ENCODE measurements at places on chromosomes 2 and 18.

DNA sequence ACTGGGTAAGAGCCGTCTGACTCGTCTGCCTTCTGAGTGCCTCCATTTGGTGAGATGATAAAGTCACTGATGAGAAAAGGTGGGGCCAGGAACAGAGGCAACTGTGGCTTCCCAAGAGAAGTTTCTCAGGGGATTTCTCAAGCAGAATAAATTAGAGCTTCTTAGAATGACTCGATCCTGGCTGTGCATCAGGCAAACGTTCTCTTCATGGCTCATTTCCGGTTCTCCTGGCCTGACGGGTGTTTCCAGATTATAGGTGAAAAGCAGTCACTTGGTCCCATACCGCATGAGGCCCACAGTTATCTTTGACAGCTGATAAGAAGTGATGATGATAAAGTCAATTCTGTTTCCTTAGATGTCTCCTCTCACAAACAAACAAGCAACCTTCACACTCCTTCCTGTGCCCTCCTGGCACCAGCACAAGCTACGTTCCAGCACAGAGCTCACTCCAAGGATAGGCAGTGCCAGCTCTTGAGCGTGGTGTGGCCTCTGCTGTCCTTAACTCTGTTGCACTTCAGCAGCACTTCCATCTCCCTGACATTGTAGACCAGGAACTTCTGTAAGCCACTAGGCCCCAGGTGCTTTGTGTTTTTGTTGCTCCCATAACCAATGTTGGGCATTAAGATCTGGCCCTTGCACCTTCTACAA lies 37.8 kb upstream of the KCNF1 start:
- no peak for DNase-seq

DNA sequence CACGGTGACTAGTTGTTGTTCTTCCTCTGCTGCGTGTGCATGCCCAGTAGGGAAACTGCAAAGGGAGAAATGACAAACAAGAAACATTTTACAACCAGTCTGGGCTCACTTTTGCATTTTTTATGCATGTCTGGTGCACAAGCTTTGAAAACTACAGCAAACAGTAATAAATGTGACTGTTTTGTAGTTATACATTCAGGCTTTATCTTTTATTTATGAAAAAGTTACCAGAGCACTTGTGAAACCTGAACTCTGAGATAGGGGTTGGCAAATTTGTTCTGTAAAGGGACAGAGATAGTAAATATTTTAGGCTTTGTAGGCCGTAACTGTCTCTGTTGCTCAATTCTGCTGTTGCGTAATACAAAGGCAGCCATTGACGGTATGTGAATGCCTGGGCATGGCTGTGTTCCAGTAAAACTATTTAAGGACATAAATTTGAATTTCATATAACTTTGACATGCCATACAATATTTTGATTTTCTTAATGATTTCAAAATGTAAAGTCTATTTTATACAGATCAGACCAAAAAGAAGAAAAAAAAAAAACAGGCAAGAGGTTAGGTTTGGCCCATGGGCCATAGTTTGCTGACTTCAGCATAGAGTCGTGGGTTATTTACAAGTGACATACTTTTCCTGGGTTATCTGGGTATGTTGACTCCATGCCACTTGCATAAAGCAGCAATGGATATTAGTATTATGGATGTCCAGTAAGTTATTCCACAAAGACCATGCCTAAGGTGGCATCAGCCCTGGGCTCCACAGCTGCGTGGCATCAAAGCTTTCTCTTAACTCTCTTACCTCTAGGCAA lies 53.6 kb upstream of the EML6 start:
- DNase-seq: no peak

DNA sequence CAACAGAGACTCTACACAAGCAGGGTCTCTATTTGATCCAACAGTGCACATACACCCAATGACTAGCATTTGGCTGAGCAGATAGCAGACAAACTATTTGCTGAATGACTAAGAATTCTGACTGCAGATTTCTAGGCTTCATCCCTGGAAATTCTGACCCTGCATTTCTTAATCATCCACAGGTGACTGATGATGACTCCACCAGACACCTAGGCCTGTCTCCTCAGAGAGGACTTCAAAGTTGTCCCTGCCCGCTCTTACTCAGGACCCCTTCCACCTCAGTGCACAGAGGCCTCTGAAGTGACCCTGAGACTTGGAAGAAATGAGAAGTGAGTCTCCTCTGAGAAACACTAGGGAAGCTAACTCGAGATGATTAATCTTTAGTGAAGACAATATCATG lies 51.3 kb downstream of the SEPTIN10 start:
- no peak for DNase-seq

DNA sequence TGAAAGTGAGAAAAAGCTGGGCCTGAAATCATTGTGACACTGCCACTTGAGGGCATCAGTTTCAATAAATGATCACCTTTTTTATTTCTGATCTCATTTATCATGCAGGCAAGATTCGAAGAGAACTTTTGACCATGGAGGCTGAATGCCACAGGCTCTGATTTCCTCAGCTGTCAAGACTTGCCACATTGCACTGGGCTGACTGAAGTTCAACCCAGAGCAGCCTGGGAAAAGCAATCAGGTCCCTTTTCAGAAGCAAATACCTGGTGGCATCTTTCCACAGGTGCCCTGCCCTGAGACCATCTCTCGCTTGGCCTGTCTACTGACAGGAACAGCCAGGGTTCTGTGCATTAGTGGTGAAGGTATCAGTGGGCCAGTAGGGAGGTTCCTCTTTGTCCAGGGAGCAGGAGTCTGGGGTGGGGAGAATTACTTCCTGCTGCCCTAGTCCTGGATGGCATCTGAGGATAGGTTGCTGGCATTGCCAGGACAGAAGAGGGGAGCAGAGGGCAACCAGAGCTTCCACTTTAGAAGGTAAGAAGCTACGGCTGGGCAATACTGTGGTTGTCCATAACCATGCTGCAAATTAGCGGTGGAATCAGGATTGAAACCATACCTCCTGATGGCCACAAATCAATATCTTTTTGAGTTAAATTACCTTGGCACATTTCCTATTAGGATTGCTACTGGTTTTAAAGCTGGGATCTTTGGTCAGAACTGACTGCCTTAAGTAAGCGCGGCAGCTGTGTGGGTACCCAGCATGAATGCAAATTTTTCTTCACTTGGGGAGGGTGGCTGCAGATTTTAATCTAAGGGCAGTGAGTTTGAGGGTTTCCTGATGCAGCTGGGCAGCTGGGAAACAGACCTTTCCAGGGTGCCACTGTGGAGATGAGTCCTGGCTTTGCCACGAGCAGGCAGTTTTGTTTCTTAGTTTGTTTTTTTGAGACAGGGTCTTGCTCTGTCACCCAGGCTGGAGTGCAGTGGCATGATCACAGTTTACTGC lies 394.5 kb downstream of the ALK start:
- DNase-seq: no peak

GRCh38 chr18:45232061-45232460 lies 383.2 kb upstream of the SLC14A2 start:
- no peak for DNase-seq

DNA sequence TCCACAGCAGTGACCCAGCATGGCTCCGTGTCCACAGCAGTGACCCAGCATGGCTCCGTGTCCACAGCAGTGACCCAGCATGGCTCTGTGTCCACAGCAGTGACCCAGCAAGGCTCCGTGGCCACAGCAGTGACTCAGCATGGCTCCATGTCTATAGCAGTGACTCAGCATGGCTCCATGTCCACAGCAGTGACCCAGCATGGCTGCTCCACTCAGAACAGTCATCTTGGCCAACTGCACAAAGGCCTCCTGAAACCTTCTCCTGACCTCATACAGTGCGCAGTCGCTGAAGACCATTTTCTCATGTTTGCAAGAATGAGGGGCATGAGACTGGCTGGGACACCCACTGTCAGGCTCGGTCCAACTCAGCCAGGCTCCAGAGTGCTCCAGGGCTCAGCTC lies 333.4 kb upstream of the RAB6C start:
- no peak for DNase-seq

DNA sequence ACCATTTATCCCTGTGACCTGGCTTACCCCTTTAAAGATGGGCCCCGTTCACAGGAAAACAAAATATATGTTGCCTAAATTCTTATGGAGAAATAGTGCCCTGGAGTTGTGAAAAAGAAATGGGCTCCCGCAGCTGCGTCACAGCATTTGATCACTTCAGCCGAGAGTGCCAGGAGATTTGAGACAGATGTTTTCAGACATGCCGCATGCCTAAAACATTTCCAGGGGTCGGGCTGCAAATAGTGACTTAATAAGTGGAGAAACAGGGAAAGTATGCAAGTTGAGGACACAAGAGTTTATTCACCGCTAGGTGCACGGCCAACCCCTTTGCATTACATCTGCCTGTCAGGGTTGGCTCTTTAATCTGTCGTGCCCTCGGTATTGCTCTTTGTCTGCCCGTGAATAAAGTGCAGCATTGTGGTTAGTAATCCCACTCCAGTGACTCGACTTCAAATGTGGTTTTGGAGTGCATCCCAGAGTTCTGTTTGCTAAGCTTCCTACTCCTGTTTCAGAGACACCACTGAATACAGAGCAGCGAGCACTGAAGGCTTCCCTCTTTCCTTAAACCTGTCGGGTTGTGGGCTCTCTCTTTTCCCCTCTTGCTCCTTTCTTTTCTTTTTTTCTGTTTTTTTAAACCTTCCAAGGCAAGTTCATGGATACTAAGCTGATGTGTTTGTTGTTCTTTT lies 187.5 kb downstream of the LTBP1 start:
- no peak for DNase-seq

DNA sequence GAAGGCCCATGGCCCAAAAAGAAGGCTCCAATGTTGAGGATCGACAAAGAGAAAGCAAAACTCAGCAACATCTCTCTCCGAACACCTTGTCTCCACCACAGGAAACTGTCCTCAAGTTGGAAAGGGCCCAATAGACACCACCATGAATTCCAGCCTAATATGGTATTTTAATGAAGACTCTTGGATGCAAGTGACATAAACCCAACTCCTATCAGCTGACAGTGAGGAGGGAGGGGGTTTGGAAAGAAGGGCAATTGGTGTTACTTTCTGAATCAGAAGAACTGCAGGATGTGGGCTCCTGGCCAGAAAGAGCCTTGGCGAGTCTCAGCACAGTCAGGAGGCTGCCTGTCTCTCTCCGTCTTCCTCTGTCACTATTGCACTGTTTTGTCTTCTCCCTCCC lies 40.3 kb upstream of the SIGLEC15 start:
- DNase-seq: no peak

GRCh38 chr2:196278491-196278911 lies 107.1 kb upstream of the STK17B start:
- DNase-seq: no peak

DNA sequence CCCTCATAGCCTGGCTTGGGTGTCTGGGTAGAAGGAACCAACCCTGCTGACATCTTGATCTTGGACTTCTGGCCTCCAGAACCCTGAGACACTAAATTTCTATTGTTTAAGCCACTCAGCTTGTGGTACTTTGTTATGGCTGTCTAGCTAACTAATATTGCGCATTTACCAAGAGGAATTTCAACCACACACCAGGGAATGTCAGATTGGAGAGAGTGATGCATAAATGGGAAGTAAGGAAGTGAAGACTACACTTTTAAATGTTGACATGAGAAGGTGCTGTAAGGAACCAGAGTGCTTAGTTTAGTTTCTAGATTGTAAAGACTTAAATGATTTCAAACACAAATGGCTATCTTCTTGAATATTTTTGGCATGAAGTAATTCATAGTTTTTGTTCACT lies 98.9 kb upstream of the ITGB6 start:
- DNase-seq: no peak

GRCh38 chr18:50944245-50944932 lies 23.5 kb upstream of the ELAC1 start:
- DNase-seq: no peak

- no peak for DNase-seq
Observed at GRCh38 chr2:238884812-238885408, 37.0 kb downstream of the TWIST2 start.

DNA sequence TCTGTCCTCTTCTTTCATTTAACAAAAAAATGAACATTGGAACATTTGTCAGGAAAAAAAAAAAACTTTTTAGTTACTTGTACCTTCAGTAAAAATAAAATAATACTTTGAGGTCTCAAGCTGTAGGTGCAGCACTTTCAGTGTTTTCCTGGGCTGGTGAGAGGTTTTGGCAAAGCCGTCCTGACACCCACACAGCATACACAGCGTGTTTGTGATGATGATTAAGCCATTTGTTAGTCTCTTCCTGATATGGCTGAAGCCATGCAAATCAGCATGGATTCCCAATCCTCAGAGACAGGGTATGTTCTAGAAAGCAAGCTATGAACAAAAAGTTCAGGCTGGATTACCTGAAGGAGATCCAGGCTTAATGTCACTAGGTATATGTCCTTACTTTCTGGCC lies 236.8 kb downstream of the ZNF516 start:
- DNase-seq: no peak

DNA sequence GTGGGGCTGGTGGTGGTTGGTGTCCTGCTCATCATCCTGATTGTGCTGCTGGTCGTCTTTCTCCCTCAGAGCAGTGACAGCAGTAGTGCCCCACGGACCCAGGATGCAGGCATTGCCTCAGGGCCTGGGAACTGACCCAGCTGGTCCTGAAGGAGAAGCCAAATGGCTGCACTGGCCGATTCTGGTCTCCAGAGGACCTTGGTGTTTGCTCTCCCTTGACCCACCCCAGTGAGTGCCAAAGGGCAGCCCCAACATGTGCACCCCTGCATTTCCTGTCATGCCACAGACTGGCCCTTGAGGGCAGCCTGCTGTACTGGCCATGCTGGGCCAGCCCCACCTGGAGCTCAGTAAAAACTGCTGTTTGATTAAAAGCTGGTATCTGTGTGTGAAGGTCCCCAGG lies 2.5 kb upstream of the RNF181 start:
- no peak for DNase-seq

- DNase-seq: no peak
Observed at GRCh38 chr2:71721362-71721665, 268.0 kb downstream of the DYSF start.

Data from stimulated activated CD8-positive, alpha-beta memory T cell treated with anti-CD3 and anti-CD28 coated beads, Interleukin-4, amount 100 ng/mL, for 4 hours (primary cell).